ENCODE measurements at places on chromosomes 6 and 20. TPM values are rescaled to one million over a fixed set of nuclear protein-coding genes. Genes with fewer than 3 reads are reported as not detected.

Gene ELOVL2
- total RNA-seq, result 0.91 TPM

Gene LRRC73
- 0.22 TPM for total RNA-seq

Gene FHL5
- total RNA-seq, result not detected

GRCh38 chr6:41426888-41427641 is 91.7 kb downstream of the NCR2 start:
- peaks cover 23% of the 10 kb centered on the region for H3K4me1 ChIP-seq
- DNase-seq, result no peak
- no peak overlapping the region for H3K27ac ChIP-seq
- no peaks in the 10 kb centered on the region for H3K36me3 ChIP-seq
- H3K4me3 ChIP-seq, result peak overlapping the region; percentile 70
- H3K27me3 ChIP-seq, result no peaks in the 10 kb centered on the region

GRCh38 chr6:143536866-143537691 is 25.6 kb upstream of the FUCA2 start:
- no peaks in the 10 kb centered on the region for H3K27me3 ChIP-seq
- H3K27ac ChIP-seq, result no peak overlapping the region
- H3K4me3 ChIP-seq, result peak overlapping the region; percentile 84
- peak; percentile 56 for DNase-seq

DNA sequence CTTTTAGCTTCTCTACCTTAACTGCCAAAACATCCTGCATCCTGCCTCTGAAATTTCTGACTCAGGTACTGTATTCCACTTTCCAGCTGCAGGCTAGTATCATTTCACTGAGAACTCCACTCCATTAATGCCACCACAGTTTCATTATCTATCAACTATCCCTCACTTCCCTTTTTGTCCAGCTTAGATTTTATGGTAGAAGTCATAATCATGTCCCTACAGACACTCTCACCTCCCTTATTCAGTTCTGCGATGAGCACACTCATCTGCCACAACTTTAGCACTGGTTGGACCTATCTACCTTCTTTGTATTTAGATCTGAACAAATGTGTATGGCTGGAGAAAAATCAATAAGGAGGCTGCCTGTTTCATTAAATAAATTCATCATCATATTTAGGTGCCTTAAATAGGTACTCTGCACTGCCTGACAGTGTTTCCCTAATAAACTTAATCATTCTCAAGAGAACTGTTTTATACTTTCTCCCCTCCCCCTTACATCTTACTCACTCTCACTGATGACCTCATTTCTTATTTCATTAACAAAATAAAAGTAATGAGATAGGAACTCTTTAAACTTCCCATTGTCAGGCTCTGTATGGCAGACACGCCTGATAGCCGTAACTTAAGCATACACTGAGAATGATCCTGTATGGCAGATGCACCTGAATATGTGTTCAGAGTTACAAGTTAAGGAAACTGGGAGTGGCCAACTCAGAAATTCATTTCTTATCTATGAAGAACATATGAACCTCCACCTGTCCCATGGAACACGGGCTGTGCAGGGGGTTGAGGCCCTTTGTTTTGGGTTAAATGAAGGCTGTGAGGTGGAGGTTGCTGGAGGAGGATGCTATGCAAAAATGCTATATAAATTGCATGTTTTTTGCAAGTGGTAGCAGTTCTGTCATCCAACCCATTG is 95.3 kb upstream of the MAN1A1 start:
- no peaks in the 10 kb centered on the region for H3K27me3 ChIP-seq
- no peak for DNase-seq
- H3K36me3 ChIP-seq, result no peaks in the 10 kb centered on the region
- no peak overlapping the region for H3K27ac ChIP-seq
- H3K4me3 ChIP-seq, result no peak overlapping the region

DNA sequence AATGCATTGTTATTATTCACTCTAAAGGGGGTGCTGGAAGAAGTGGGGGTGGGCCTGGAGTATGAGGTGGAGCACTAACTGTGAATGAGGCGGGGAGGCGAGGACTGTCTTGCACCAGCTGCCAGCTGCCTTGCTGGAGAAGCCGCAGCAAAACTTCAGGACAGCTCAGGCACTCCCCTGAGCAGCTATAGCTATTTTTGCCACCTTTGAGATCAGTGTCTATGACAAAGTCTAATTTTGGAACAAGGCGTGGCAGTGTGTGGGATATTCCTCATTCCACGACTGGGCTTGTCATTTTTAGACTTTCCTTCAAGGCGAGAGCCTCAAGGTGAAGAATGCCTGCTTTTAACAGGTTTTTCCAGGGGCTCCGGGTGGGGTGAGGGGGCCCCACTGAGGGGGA is 143.8 kb downstream of the DOK5 start:
- H3K4me3 ChIP-seq, result no peak overlapping the region
- H3K4me1 ChIP-seq, result no peaks in the 10 kb centered on the region
- no peak for DNase-seq
- H3K36me3 ChIP-seq, result no peaks in the 10 kb centered on the region

- H3K27ac ChIP-seq, result no peak overlapping the region
- no peak for DNase-seq
- H3K4me1 ChIP-seq, result peaks cover 4% of the 10 kb centered on the region
Observed at GRCh38 chr6:160926281-160927276, 65.0 kb upstream of the MAP3K4 start.

DNA sequence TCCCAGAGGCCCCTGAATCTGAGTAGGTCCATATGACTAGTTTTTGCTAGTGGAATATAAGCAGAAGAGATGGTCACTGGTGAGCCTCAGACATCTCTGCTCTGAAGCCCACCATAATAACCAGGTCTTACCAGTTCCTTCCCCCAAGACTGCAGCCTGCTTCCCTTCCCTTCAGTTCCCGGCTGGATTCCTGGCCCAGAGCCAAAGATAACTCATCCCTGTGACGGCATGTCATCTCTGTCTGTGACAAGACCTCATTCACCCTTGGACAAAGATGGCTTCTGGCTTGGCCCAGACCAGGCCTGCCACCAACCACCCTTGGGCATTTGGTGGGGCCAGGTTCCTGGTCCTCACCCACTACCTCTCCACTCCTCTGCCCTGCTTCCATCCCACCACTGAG is 145.5 kb upstream of the TOP1 start:
- H3K36me3 ChIP-seq, result no peaks in the 10 kb centered on the region
- peaks cover 30% of the 10 kb centered on the region for H3K27me3 ChIP-seq
- no peak overlapping the region for H3K4me3 ChIP-seq
- no peak for DNase-seq
- no peak overlapping the region for H3K27ac ChIP-seq

- no peak overlapping the region for H3K27ac ChIP-seq
- no peak overlapping the region for H3K4me3 ChIP-seq
- H3K4me1 ChIP-seq, result no peaks in the 10 kb centered on the region
- H3K27me3 ChIP-seq, result peaks cover 23% of the 10 kb centered on the region
- H3K36me3 ChIP-seq, result no peaks in the 10 kb centered on the region
Observed at GRCh38 chr6:167079853-167080297, 43.0 kb upstream of the CCR6 start.

- 0 out of 2 replicates have a peak, but pooled peaks cover 4% of the 10 kb centered on the region for H3K27me3 ChIP-seq
- peak; percentile 26 for DNase-seq
- no peaks in the 10 kb centered on the region for H3K36me3 ChIP-seq
Observed at GRCh38 chr6:165883851-165884640, 221.0 kb upstream of the PDE10A start.

GRCh38 chr6:119171088-119171841 is 92.8 kb upstream of the FAM184A start:
- no peaks in the 10 kb centered on the region for H3K27me3 ChIP-seq
- H3K4me3 ChIP-seq, result no peak overlapping the region
- H3K4me1 ChIP-seq, result no peaks in the 10 kb centered on the region
- no peak overlapping the region for H3K27ac ChIP-seq
- no peak for DNase-seq
- H3K36me3 ChIP-seq, result no peaks in the 10 kb centered on the region

- H3K36me3 ChIP-seq, result no peaks in the 10 kb centered on the region
- DNase-seq, result peak; percentile 82
- peaks cover 31% of the 10 kb centered on the region for H3K4me1 ChIP-seq
- no peak overlapping the region for H3K4me3 ChIP-seq
- H3K27me3 ChIP-seq, result no peaks in the 10 kb centered on the region
- H3K27ac ChIP-seq, result peak overlapping the region; percentile 52
Observed at GRCh38 chr6:158322724-158323560, 10.7 kb downstream of the TULP4 start.

GRCh38 chr20:41696428-41696827 is 78.3 kb upstream of the CHD6 start:
- DNase-seq, result no peak
- peaks cover 3% of the 10 kb centered on the region for H3K4me1 ChIP-seq
- H3K27ac ChIP-seq, result no peak overlapping the region
- H3K4me3 ChIP-seq, result no peak overlapping the region

DNA sequence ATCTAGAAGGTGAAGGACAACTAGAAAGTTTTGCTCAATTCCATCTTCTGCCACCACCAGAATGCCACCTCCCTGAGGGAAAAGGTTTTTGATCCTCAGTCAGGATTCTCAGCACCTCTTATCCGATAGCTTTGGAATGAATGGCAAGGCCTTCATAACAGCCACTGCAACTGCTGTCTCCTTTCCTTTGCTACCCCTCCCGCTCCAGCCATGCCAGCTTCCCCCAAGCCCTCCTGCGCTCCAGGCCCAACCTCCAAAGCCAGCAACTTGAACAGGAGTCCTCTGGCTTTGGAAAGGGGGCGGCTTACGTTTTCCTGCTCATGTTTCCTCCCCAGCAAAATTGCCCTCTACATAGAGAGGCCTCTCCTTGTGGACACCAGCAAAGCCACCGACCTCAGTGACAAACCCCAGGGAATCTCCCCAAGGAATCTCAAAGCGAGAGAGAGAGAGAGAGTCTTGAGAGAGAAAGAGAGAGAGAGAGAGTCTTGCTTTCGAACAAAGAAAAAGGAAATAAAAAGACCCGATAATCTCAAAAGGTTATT is 420 bp upstream of the BTN2A1 start:
- H3K27me3 ChIP-seq, result no peaks in the 10 kb centered on the region
- H3K36me3 ChIP-seq, result peaks cover 18% of the 10 kb centered on the region
- no peak for DNase-seq
- H3K4me3 ChIP-seq, result peak overlapping the region; percentile 78
- peak overlapping the region; percentile 7 for H3K27ac ChIP-seq
- peaks cover 21% of the 10 kb centered on the region for H3K4me1 ChIP-seq

DNA sequence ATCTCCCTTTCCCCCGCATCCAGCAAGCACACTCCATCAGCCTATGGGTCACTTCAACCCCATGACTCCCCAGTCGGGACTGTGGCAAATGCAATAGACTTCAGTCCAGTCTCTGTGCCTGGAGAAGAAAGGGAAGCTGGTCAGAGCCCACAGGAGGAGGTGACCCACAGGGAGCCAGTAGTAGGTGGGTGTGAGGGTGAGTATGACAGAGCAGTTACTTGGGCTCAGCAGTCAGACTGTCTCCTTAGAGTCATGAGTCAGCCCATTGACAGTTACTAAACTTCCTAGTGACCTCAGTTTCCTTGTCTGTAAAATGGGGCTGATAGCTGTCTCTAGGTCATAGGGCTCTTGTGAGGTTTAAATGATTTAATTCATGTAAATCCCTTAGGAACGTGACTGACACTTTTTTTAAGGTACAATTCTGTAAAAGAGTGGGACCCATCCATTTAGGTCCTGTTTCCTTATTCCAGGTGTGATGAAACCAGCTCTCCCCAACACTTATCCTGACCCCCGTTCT is 33.9 kb upstream of the HLA-C start:
- no peaks in the 10 kb centered on the region for H3K36me3 ChIP-seq
- 0 out of 2 replicates have a peak, but pooled peaks cover 5% of the 10 kb centered on the region for H3K27me3 ChIP-seq
- H3K4me3 ChIP-seq, result no peak overlapping the region
- H3K4me1 ChIP-seq, result no peaks in the 10 kb centered on the region

DNA sequence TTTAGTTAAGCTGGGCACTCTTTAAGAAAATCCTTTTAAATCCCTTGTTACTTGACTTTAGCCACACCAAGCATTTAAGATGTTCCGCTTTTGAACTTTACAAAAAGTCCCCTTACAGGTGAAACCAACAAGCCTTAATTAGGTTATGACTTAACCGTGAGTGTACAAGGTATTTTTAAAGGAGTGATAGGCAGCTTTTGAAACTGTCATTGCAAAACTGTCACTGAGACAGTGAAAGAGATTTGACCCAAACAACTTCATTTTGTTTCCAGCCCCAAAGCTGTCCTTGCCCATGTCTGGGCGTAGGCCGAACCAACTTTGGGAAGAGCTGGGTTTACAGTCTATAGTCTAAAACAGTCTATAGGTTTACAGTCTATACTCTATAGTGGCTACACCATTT is 305.4 kb downstream of the FARS2 start:
- DNase-seq, result no peak
- no peak overlapping the region for H3K4me3 ChIP-seq
- no peaks in the 10 kb centered on the region for H3K27me3 ChIP-seq
- H3K27ac ChIP-seq, result no peak overlapping the region
- H3K4me1 ChIP-seq, result peaks cover 20% of the 10 kb centered on the region

DNA sequence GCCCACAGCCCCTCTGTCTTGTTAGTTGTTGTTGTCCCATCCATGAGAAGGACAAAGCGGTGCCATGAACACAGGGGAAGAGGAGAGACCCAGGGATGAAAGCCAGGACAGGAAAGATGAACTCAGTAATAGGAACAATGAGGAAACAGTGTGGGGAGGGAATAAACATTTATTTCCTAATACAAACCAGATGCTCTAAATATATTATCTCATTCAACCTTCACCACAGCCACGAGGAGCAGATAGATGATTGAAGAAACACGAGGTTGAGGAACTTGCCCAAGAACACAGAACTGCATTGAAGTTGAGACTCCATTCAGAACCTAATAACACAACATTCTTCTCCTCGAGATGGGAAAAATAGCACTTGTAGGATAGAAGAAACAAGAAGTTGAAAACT is 53.0 kb upstream of the AIG1 start:
- no peak for DNase-seq
- no peaks in the 10 kb centered on the region for H3K36me3 ChIP-seq
- peaks cover 17% of the 10 kb centered on the region for H3K4me1 ChIP-seq
- no peaks in the 10 kb centered on the region for H3K27me3 ChIP-seq
- no peak overlapping the region for H3K4me3 ChIP-seq

DNA sequence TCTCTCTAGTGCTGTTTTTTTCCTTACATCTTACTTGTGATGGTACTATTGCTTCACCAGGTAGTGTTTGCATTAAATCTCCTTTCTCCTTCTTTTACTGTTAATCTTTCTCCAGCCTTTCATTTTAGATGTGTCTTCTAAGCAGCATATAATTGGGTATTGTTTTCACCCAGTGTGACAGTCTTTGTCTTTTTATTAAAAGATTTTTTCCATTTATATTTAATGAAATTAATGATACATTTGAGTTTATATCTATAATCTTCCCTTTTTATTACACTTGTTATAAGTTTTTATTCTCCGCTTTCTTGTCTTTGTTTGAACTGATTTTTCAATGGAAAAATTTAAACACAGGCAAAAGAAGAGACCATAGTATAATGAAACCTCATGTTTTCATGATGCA is 8.7 kb downstream of the COL20A1 start:
- H3K4me3 ChIP-seq, result no peak overlapping the region
- peaks cover 36% of the 10 kb centered on the region for H3K27me3 ChIP-seq
- no peaks in the 10 kb centered on the region for H3K36me3 ChIP-seq
- no peak overlapping the region for H3K27ac ChIP-seq
- no peak for DNase-seq
